ENCODE measurements at places on chromosomes 4 and X.

DNA sequence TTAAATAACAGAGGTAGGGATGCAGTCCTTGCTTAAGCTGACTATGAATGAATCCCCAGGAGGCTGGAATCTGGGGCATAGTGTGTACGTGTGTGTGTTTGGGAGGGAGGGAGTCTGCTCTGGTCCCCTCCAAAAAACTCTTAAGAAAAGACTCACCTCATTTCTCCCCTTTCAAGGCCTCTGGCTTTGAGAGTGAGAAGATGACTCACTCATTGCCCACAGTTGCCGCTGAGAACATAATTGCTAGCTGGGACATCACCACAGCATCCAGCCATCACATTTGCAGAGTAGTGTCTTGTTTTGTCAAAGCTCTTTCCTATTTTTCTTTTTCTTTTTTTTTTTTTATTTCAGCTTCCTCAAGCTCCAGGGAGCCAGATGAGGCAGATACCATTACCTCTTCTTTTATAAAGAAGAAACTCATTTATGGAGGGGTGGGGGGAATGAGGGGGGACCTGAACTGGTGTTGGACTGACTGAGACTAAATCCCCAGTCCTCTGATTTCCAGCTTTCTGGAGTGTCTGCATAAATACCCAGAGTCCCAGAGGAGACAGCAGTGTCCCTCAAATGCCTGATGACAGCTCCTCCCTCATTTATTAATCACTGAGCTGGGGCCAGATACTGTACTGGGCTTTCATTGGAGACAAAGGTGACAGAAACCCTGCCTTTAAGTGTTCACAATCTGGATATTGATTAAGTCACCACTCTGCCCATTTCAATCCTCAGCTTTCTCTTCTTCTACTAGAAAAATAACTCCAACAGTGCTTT is 61.9 kb upstream of the LAS1L start:
- no peak for DNase-seq

DNA sequence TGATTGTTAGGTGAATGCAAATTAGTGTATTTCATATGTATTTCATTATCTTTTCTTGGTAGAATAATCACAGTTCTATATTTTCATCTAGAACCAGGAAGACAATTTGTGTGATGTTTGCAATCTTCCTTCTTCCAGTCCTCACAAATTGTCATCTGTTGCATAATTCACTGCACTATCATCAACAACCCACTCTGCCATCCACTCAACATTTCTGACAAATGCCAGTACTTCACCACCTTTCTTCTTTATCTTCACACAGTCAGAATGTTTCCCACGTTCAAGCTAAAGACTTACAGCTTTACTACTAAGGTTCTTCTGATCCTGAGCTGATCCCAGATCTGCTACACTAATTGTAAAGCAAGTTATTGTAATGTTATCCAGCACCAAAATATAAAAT is 107.8 kb downstream of the IQCM start:
- DNase-seq, result no peak

GRCh38 chr4:125313497-125313896 is 1.3 kb upstream of the FAT4 start:
- DNase-seq, result no peak

- no peak for DNase-seq
These were observed 47.0 kb upstream of the SLC34A2 start for GRCh38 chr4:25608644-25609043.

DNA sequence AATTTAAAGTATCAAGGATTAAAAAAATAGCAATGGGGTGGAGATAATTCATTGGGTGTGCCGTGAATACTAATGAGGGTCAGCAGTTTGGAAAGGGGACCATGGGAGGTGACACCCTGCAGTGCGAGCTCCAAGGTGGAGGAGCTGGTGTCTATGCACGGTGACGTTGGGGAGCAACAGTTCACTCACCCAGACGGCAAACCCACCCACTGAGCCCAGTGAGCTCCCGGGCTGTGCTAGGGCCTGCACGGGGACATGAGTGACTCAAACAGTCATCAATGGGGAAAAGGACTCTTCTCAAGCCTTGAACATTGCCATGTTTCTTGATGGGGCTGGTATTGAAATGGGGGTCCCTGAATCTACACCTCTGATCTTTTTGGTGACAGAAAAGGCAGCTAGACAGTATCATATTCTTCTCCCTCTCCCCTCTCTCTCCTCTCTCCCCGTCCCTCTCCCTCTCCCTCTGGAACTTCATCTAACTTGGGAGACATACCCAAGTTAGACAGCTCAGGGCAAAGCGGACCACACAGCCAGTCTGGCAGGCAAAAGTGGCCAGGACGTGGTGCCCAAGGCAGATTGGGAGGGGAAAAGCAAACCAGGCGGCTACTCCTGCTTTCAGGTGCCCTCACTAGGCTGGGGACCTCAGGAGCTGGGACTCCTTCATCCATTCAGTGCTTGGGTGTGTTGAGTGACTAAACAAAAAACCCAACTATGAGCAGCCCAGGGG is 26.3 kb upstream of the PPP2R2C start:
- DNase-seq, result no peak
